Activated T-helper 1 cell treated with anti-CD3 and anti-CD28 coated beads, Interleukin-2, amount 50 U/mL, for 16 hours (primary cell): ENCODE measurements at places on chromosomes 1 and 21.

DNA sequence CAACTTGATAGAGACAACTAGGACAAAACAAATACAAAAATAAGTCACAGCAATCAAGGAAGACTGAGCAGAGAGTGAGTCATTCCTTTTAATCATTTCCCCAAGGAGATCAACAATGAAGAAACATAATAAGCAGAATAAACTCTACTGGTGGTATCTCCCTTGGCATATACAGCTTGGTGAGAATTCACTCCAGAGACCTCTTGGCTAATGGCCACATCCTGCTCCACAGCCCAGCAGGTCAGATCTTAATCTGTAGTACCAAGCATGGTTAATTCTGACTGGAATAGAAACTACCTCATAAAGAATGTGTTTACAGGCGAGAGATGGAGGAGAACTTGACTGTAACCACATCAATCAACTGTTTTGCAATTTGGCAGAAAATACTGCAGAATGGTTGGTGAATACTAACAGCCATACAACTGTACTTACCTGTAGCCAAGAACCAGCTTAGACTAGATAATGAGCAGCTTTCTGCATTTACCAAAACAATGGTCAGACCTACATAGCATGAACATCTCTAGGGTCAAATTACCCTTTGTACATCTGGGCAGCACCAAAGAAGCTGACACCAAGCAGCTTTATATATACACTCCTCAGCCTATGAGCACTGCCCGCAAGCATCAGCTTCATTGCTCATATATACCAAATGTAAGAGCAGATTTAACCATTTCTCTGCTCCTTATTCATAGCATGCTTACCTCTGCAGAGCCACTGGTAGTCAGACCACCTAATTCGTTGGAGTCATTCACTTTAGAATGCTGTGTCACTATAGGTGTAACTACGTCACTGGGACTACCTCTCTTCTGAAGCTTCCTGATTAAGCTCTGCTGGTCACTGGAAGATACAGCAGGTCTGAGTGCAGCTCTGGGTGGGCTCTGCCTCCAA is 51.0 kb downstream of the KIAA0319L start:
- DNase-seq = peak; percentile 27

GRCh38 chr1:117760069-117760468 is 154.2 kb downstream of the TENT5C start:
- no peak for DNase-seq

DNA sequence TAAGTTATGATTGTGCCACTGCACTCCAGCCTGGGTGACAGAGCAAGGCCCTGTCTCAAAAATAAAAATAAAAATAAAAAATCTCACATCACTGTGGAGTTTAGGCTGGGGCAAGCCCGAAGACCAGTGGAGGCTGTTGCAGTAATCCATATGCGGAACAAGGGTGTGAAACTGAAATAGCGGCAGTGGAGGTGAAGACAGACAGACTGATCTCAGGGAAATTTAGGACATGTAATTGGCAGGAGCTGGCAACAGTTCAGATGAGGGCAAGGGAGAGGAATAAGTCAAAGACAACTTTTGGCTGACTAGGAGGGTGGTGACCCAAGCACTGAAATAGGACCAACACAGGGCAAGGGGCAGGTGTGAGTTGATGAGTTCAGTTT is 8.4 kb downstream of the ARMH1 start:
- DNase-seq = no peak

DNA sequence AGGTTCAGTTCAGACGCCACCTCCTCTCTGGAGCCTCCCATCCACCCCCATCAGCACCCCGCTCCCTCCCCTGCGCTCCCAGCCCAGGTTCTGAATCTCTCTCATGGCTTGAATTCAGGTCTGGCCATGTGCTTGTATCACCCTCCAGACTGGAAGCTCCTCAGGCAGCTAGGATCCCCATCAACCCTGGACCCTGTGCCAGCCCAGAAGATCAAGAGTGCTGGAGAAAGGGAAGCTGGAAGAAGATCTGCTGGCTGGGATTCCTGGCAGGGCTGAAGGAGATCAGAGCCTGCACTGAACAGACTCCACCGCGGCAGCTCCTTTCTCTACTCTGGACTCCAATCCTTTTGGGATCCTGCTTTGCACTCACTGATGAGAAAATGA is 11.7 kb upstream of the TINAGL1 start:
- DNase-seq = no peak

DNA sequence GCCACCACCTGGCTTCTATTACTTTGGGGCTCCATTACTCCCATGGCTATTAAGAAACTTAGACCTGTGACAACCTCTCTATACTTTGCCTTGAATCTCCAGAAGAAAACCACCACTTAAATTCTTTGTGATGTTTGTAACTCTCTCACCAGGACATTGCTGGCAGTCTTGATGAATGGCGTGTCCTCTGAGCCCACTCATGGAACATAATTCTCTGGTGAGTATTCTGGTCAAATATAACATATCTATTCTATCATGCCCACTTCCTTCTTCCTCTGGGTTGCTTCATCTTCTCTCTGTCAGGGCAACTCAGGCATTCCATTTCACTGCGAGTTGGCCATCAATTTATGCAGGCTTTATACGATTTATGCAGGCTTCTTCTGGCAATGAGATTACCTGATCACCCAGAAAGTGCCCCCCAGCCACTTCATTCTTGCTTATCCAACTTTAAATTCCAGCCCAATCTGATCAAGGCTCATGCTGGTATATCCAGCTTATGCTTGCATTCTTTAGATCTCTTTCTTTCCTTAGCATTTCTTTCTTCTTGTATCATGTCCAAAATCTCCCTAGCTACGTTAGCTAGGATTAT is 112.0 kb upstream of the CHRM3 start:
- no peak for DNase-seq

DNA sequence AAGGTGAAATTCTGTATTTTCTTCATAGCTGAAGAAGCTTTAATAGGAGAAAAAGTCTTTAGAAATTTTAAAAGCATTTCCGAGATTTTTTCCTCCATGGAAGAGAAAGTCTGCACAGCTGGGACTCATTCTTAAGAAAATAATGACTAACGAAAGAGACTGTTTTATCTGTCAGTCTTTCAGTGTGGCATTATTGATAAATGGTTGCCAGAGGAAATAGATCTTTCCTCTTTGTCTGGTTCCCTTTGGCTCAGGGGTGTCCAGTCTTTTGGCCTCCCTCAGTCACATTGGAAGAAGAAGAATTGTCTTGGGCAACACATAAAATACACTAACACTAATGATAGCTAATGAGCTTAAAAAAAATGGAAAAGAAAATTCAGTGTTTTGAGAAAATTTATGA is 49.9 kb downstream of the KDM1A start:
- DNase-seq = no peak

DNA sequence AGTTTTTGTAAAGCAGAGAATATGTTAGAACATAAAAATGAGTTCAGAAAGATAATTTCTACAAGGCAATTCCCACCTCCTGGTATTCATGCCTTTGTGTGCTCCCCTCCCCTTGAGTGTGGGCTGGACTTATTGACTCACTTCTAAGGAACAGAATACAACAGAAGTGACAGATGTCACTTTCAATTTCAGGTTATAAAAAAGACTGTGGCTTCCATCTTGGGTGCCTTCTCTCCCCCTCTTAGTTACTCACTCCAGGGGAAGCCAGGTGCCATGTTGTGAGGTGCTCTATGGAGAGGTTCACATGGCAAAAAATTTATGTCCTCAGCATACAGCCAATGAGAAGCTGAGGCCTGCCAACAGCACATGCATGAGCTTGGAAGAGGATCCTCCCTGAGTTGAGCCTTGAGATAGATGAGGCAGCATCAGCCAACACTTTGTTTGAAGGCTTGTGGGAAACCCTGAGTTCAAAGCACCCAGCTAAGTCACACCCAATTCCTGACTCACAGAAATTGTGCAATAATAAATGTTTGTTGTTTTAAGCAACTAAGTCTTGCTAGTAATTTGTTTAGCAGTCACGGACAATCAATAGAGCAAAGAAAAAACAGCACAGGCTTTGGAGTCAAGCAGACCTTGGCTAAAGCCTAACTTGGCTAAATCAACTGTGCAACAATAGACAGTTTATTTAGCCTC is 73.5 kb upstream of the NGF start:
- DNase-seq = no peak

DNA sequence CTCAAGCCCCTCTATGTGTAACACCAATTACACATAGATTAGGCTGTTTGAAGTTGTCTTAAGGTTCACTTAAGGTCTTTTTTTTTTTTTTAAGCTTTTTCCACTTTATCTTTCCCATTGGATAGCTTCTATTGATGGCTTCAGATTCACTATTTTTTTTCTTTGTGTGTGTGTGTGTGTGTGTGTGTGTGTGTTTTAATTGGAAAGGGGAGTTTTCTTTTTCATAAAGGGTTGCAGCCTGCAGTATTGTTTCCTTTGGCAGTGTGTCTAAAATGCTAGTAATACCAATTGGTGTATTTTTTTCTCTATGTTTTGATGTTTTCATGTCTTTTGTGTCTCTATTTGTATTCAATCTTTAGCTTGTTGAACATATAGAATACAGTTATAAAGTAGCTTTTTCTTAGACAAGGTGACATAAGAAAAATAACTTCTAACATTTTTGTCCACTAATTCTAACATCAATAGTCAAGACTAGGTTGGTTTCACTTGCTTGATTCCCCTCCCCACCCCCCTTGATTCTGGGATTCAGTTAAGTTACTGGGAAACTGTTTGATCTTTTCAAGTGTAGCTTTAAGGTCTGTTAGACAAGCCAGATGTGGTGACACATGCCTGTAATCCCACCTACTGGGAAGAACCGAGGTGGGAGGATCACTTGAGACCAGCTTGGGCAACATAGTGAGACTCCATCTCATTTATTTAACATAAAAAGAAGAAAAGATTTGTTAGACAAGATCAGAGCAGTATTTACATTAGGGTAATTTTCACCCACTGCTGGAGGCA is 21.4 kb downstream of the PRRC2C start:
- no peak for DNase-seq

DNA sequence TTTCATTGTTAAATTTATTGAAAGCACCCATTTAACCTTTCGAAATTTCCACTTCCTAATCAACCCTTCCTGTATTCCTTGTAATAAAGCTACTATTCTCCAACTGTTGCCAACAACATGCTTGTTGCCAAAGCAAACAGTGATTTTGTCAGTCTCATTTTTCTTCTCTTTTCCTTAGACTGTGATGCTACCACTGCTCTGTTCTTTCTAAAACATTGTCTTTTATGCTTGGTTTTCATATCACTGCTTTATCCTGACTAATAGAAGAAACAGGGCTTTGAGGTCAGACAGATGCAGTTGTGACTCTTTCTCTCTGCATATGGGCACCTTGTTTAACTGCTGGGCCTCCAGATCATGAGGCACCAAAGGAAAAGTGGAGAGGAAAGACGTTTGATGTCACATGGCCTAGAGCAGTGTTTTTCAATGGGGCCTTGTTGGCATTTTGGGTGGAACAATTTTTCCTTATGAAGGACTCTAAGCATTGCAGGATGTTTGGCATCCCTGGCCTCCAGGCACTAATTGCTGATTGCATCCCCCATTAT is 56.1 kb downstream of the HMCN1 start:
- no peak for DNase-seq

DNA sequence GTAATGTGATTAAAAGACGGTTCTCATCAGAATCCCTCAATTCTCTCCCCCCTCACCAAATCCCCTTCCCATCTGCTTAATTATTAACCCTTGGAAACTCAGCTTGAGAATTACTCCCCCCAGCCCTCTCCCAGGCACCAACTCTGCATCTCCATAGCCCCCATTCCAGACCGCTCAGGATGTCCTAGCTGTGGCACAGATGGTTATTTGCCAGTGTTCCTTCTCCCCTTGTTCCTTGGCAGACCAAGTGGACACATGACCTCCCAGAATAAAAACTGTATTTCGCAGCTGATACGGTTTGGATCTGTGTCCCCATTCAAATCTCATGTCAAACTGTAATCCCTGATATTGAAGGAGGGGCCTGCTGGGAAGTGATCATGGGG is 14.6 kb downstream of the HENMT1 start:
- DNase-seq = no peak

- DNase-seq = no peak
Observed at GRCh38 chr1:47013293-47013692, 10.2 kb upstream of the CYP4X1 start.

DNA sequence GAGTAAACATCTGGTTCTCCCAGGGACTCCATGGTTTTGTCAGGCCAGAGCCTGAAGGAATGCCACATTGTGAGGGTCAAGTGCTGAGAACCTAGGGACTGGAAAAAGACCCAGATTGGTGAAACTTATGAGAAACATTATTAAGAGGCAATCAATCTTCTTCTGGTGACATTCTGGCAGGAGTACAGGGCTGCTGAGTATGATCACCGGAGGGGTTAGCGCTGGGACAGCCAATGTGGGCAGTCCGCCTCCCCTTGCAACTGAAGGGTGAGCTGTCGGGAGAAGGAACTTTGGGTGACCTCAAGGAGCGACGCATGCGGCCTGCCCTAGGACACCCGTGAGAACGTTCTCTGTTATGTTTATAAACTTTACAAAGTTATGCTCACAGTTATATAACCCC is 429.0 kb downstream of the LMO4 start:
- no peak for DNase-seq

DNA sequence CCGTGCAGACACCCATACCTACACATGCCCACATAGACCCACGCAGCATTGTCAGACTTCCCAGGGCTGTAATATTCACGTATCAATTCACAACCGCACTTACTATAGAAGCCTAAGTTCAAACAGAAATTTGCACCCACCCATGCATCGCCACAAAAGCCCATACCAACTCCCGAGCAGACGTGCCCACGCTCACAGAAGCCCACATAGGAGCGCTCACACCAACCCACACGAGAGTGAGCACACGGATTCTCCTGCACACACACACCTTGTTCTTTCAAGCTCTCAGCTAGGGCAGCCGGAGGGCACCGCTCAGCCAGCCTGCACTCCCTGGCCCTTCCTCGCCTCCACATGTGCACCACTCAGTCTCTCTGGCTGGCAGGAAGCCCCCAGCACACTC is 4.6 kb downstream of the MFAP2 start:
- DNase-seq = no peak

DNA sequence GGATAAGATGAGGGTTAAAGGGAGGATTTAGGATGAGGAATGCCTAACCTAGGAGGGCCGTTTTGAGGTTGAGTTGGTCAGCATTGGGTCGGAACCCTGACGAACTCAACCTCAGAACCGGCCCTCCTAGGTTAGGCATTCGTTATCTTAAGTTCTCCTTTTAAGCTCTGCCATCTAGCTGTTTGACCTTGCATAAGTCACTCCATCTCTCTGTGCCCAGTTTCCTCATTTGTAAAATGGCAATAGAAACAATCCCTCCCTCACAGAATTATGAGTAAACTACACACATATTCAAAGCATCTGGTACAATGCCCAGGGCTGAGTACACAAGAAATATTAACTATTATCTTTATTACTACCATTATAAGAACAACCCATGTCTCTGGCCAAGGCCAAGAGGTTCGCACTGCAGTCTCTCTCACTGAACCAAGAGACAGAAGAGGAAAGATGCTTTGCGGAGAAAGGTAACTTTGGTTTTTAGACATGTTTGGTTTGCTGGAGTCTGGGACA is 4.8 kb downstream of the ABCB10 start:
- no peak for DNase-seq

GRCh38 chr1:41807390-41807789 is 111.3 kb downstream of the HIVEP3 start:
- DNase-seq = no peak

GRCh38 chr1:155191904-155192303 is 15.8 kb downstream of the THBS3 start:
- DNase-seq = no peak

GRCh38 chr1:46102769-46103476 is 29.5 kb downstream of the PIK3R3 start:
- no peak for DNase-seq
